ENCODE measurements at places on chromosomes 6 and 20. TPM values are rescaled to one million over a fixed set of nuclear protein-coding genes. Genes with fewer than 3 reads are reported as not detected.
A peak's percentile ranks its signal among the peaks of the same experiment; 100 is the strongest.

DNA sequence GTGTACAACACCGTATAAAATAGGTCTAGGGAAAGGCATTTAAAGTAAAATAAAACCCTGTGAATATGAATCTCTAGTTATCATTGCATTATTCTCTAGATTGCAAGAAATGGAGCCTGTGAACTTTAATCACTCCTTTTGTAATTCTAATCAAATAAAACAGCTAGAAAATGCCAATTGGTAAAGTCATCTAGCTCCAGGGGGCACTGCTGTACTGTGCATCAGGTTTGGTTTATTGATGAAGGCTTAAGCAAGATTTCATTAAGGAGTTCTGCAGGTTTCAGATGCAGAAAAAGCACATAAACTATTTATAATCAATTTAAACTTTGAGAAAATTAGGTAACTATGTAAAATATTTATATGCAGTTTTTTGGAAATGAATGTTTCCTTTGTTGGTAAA is 645.0 kb downstream of the PHF3 start:
- DNase-seq: peak; percentile 72

- peak; percentile 96 for DNase-seq
Observed at GRCh38 chr6:11317885-11318771, 85.7 kb upstream of the NEDD9 start.

DNA sequence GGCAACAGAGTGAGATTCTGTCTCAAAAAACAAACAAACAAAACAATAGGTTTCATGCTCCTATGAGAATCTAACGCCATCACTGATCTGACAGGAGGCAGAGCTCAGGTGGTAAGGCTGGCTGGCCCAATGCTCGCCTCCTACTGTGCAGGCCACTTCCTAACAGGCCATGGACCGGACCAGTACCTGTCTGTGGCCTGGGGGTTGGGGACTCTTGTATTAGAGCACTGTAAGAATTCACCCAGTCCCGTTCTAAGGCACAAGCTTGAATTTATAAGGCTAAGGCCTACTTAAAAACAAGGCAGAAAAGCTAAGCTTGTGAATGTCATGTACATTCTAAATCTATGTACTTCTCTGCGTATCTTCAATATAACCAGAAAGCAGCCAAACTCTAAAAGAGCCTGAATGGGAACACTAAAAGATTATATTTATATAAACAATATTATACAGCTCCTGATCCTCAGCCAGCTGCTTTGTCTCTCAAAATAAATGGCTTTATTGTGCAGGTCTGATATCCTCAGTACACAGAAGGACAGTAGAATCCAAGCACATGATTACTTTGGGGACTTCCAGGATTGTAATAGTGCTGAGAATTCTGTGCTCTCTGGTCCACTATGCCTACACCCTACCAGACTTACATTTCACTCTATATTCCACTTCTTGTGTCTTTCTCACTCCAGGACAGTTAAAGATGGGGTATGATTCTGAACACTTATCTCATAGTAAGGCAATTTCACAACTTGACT is 64.5 kb upstream of the DST start:
- DNase-seq: no peak

GRCh38 chr20:31708736-31709534 is 13.7 kb downstream of the BCL2L1 start:
- DNase-seq: no peak

The BPI gene
- total RNA-seq: 0.40 TPM

The HAO1 gene
- total RNA-seq: not detected

- peak; percentile 16 for DNase-seq
Observed at GRCh38 chr6:153108315-153108714, 22.8 kb downstream of the RGS17 start.
